Coronary artery (tissue), 2 donors: ENCODE measurements at places on chromosomes 2 and 18.

- DNase-seq: no peak
Observed at GRCh38 chr2:129806317-129806716, 173.1 kb upstream of the RAB6C start.

DNA sequence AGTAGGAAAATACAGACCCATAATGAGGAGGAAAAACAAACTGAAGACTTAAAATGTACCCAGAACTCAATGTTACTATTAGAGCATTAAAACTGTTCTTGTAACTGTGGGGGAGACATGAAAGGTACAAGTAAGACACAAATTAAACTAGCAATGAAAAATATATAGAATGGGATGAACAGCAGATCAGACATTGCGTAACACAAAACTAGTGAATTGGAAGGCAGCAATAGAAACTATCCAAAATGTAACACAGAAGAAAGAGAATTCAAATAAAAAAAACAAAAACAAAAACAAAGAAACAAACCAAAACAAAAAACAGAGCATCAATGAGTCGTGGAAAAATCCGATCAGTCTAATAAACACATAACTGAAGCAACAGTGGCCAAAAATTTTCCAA, 127.1 kb upstream of the CNGA3 start:
- no peak for DNase-seq

GRCh38 chr2:118994172-118994700, 52.2 kb downstream of the MARCO start:
- DNase-seq: no peak

DNA sequence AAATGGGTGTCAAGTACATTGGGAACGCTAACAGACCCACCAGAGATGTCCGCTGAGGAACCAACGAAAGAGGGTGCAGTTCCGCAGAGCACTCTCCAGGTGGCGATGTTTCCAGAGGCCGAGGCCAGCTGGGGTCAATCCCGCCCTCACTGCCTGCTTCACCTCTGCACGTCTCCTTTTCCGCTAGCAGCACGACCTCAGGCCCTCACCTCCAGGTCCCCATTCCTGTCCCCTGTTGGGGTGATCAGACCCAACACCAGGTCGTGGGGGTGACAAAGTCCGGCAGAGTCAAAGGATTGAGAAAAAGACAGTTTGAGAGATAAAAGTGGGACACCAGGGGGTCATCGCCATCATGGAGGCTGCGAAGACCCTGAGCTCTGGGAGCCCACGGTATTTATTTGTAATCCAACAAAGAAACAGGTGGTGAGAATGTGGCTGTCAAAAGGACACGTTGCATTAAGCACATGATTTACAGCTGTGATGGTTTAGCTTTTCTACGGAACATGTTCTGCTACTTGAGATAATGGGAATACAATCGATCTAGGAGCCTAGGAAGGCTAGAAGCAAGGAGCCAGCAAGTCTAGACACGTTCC, 27.3 kb downstream of the ZAP70 start:
- DNase-seq: no peak

GRCh38 chr2:9145109-9145751, 61.4 kb upstream of the ASAP2 start:
- no peak for DNase-seq

DNA sequence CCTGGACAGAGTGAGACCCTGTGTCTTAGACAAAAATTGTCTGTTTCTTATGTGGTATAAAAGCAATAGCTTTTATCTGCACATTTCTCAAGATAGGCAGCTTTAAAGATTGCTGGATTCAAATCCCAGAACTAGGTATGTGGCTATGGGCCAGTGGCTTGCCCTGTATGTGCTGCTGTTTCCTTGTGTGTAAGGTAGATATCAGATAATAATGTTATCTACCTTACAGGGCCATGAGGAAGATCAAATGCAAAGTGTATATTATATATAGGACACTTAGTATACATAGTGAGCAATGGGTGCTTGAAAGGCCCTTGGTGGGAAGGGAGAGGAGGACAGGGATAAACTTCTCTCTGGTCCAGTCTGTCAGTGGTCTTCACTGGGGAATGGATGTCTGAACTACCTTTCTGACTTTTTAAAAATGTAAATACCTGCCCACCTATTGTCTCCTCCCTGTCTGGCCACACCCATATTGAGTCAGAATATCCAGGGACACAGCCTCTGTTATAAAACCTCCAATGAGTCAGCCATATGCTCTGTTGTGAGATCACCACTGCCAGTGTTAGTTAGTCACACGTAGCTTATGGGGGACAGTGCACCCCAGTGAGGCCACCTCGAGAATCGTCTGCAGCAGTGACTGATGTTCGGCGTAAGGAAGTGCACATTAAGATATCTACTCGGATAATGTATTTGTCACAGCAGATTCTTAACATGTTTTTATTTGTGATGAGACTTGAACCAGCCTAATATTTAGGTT, 383.4 kb downstream of the PTPRM start:
- no peak for DNase-seq

GRCh38 chr2:72993933-72994280, 76.6 kb downstream of the EMX1 start:
- peak; percentile 55 for DNase-seq

- no peak for DNase-seq
Observed at GRCh38 chr2:64918220-64918886, 70.8 kb upstream of the SLC1A4 start.

GRCh38 chr2:108390340-108390739, 12.6 kb downstream of the SULT1C4 start:
- DNase-seq: no peak

DNA sequence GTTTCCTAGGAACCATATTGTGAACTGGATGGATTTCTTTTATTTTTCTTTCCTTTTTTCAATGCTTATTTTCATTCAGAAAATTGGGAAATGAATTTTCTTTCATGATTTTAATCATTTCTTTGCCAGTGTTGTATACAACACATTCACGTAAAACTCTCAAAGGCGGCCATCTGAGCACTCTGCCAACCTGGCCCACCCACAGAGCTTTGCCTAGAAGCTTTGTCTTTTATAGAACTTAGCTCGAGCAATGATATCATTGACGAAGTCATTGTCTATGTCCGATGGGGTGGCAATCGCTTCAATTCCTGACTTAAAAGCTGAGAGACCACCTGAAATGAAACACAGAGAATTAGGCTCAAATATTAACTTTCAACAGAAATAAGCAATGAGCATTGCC, 13.3 kb downstream of the LYG2 start:
- DNase-seq: no peak
